ENCODE measurements at places on chromosomes 12 and 14.

DNA sequence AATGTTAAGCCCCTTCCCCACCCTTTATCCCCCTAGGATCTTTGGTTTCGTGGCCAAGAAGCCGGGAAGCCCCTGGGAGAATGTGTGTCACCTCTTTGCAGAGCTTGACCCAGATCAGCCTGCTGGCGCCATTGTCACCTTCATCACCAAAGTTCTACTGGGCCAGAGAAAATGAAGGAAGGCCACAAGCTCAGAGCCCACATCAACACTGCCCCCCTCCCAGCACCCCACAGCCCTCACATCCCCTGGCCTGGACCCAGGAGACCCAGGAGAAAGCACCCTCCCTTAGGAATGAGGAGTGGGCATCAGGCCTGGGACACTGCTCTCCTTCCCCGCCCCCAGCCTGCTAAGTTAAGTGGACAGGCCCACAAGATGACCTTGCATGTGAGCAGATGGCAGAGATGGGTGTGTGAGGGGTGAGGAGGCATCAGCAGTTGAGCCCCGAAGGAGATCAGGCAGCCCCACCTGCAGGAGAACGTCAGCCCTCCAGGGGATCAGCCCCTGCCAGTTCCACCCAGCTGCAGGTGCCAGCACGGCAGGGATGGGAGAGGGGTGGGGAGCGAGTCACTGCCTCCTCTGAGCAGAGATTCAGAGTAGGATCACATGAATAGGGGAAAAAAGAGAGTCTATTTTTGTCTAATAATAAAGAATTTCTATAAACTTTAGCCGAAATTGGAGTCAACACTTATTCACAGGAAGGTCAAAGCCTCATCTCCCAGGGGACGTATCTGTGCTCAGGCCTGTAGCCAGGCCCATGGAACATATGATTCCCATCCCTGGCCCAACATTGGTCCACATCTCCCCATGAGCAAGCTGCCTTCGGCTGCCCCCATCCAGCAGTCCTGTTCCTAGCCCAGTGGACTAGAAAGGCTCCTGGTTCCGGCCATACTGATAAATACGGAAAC, 14.1 kb downstream of the TNS2 start:
- DNase-seq, result no peak

DNA sequence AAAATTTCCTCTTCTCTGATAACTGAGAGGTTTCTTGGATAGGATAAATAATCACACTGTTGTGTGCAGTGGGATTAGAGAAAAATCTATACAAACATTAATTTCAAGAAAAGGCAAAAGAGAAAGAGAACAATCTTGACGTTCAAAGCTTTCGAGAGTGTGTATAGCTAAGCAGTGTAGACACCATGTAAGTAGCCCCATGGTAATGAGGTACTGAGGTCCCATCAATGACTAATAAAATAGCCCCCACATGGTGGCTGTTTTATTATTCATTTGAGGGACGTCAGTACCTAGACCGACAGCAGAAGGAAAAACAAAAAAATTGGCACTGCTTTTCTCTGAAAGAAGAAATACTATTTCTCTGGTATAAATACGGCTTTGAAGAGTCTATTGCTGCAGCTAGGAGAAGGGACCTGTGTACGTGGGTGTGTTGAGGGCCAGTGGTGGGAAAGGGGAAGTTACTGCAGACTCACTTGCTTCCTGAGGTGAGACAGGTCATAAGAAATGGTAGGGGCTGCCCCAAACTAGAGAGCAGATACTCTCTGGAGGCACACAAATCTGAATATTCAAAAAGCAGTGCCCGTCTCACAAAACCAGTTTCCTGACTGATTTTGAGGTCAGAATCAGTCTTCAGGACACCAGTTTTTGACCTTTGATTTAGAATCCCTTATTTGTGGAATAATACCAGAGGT, 339.8 kb downstream of the EMP1 start:
- DNase-seq, result no peak

GRCh38 chr12:86349196-86349595, 93.0 kb upstream of the MGAT4C start:
- DNase-seq, result no peak

- no peak for DNase-seq
Observed at GRCh38 chr14:64754685-64755084, 50.5 kb downstream of the PLEKHG3 start.

DNA sequence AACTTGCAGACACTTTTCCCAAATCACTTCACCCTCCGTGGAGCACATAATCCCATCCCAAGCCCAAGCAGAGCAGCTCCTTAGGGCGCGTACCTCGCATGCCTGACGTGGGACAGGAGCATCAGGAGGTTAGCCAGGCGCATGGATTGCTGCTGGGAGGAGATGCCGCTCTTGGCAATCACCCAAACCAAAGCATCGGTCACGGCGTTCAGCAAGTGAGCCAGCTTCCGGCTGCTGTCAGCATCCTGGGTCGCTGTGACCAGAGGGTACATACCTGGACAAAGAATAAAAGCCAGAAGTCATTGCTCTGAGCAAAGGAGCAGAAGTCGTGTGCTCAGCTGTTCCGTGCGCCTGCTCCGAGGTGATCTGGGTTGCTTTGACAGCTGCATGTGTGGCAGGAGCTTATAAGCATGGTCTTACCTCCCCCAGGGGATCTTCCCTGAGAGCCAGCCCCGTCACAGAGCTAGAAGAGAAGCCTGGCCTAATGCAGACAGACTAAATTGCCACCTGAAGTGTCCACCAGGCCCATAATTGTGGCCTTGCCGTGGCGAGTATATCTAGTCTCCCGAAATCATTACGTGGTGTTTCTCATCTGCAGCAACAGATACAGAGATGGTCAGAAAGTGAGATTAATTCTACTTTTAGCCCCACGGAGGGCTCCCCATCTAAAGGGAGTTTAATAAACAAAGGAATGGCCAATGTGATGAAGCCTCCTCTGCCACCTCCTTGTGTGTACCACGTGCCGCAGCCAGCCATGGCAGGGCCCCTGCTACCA, 59.1 kb downstream of the ESR2 start:
- DNase-seq, result no peak

DNA sequence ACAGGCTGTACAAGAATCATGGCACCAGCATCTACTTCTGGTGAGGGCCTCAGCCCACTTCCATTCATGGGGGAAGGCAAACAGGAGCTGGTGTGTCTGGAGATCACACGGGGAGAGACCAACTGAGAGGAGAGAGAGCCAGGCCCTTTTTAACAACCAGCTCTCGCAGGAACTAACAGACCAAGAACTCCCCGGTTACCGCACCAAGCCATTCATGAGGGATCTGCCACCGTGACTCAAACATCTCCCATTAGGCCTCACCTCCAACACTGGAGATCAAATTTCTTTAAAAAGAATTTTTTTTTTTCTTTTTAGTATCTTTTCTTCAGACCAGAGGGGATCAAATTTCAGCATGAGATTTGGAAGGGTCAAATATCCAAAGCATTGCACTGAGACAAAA, 16.7 kb upstream of the AQP2 start:
- no peak for DNase-seq
